EL (cell line): ENCODE measurements at places on chromosomes 3 and 15.

- peak; percentile 93 for DNase-seq
Measured at GRCh38 chr3:111695636-111696117, 100.5 kb upstream of the ZBED2 start.

GRCh38 chr3:100113723-100114412 lies 433 bp downstream of the FILIP1L start:
- no peak for DNase-seq

DNA sequence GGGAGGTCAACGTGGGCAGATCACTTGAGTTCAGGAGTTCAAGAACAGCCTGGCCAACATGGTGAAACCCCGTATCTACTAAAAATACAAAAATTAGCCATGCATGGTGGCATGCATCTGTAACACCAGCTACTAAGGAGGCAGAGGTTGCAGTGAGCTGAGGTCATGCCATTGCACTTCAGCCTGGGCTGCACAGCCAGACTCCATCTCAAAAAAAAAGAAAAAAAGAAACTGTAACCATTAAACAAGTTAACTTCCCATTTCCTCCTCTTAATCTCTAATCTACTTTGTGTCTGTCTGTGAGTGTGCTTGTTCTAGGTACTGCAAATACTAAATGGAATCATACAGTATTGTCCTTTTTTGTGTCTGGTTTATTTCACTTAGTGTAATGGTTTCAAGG lies 2.7 kb downstream of the RBM6 start:
- no peak for DNase-seq

DNA sequence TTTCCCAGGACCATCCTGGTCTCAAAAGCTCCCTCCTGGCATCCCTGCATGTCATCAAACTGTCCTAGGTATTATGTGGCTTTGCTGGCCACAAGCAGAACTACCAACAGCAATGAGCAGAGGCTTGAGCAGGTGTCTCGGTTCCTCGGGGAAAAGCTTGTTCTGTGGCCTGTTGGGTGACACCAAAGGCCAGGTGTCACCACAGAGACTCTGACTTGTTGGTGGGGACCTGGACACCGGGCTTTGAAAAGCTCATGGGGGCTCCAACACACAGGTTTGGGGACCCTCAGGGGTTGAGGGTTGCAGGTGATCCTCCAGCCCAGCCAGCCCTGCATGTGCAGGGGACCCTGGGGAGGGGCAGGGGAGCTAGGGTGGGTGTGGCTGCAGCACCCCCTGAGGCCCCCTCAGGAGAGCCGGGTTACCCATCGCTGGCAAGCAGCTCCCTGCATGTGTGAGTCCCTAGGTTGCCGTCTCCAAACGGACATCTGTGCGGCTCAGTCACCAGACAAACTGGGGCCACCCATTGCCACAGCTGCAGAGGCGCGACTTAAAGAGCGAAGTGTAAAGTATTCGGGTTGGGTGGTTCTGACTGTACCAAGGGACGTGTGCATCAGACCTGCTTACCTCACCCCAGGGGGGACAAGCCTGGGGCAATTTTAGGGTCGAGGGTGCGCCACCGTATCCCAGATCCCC lies 140.1 kb downstream of the CHSY1 start:
- DNase-seq: no peak

GRCh38 chr3:175059788-175060187 lies 200.7 kb downstream of the NAALADL2 start:
- no peak for DNase-seq

DNA sequence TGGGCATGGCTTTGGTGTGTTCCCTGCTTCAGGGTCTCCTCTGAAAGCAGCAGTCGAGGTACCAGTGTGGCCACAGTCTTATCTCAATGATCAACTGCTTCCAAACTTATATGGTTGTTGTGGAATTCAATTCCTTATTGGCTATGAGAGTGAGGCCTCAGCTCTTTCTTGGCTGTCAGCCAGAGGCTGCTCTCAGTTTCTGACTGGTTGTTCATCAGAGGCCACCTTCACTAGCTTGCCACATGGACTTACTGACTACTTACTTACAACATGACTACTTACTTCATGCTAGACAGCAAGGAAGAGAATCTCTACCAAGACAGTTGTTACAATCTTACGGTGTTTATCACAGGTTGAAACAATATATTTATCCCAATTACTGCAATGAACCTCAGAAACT lies 789.2 kb downstream of the DIPK2A start:
- no peak for DNase-seq

GRCh38 chr15:31021067-31021665 lies 29.7 kb upstream of the MTMR10 start:
- no peak for DNase-seq

- no peak for DNase-seq
Measured at GRCh38 chr15:78750566-78750965, 60.7 kb downstream of the ADAMTS7 start.

DNA sequence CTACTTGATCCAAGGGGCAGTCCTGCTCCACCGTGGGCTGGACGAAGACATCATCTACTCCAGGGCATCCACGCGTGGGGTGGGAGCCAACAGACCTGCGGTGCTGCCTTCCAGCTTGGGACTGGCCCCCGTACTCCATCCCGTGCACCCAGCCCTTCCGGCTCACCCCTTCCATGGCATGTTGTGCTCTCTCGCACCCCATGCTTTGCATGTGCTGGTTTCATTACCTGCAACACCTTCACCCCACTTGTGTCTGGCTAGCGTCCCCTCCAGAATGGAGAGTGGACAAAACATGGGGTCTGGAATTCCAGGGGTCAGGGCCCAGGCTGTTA lies 30.2 kb downstream of the SEMA7A start:
- DNase-seq: no peak

GRCh38 chr3:79172241-79172640 lies 595.6 kb downstream of the ROBO1 start:
- DNase-seq: peak; percentile 41

GRCh38 chr3:124033360-124034015 lies 41.6 kb upstream of the ROPN1 start:
- DNase-seq: no peak

DNA sequence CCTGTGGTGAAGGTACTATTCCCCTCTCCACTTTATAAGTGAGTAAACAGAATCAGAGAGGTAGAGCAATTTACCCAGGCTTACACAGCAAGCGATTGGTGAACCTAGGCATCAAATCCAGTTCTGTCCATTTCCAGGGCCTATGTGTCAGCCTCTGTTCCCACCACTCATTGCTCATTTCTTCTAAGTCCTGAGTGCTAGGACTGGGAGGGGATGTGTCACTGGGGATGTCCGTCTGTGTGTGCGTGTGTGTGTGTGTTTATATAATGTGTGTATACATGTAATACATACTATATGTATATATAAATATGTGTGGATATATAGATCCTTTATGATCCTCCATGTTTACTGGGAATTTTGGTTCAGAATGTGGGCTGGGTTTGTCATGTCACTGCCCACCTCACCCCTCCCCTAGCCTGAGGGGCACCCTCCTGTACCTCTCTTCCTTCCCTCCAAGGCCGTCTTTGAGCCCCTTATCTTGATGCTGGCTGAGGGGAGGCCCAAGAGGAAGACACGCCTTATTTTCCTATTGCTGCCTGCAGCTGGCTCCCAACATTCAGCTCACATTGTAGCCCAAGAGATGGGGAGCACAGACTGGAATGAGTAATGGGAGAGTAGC lies 2.1 kb downstream of the TMEM43 start:
- DNase-seq: no peak

GRCh38 chr3:121488628-121489027 lies 57.2 kb downstream of the POLQ start:
- no peak for DNase-seq

DNA sequence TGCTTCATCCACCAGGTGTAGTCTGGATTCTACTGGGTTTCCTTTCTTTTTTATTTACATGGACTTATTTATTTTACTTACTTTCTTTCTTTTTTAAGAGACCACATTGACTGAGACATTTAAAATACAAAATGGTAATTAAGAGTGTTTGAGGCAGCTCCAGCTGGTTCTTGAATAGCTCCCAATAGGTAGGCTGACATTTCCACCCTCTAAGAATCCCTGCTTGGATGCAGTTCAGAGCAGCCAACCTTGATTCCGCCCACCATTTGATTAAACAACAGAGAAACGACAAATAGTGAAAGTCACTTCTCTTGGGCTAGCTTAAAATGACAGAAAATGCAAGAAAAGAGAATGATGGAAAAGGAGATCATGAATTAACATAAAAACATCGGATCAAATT lies 270.5 kb downstream of the TUSC7 start:
- no peak for DNase-seq

DNA sequence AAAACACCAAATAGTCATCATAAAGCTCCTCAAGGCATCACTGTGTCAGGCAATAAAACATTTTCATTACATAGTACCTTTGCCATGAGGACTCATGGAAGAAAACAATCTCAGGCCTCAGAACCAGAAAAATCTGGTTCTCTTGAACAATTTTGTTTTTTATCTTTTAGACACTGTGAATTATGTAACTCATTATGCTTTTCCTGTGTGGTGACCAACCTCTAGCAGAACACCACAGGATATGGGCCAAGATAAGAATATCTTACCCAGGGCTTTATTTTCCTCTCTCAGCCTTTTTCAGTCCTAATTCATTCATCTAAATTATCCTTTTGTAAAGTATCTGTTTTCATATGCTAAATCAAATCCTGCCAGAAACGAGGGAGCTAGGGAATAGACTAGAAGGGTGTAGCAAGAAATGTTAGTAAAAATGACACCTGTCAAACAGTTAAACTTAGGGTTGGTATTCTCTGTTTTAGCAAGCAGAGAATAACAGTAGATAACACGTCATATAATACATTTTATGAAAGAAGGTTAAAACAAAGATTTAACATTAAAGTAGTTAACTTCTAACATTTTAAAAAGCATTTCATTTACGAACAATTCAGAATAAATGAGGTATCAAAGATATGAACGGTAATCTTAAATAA lies 111.1 kb downstream of the FBXL22 start:
- no peak for DNase-seq

DNA sequence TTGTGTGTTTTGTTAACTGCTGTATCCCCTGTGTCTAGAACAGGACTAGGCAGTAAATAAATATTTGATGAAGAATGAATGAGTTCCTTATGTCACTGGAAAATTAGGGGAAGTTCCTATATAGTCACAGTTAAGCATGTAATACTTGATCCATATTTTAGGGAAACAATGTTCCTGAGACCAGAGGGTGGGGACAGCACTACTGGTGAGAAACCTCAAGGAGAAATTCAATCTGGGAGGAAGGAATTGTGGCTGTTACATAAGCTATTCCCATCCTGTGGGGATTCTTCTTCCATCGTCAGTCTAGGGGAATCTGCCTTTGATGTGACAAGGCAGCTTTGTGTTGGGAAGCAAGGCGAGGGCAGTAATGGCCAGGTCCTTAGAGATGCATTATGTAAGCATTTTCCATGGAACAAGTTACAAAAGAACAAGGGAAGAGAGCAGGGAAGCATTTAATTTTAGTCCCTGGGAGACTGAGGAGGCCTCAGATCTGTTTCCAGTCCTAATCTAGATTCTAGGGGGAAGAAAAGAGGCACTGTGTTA lies 219.3 kb upstream of the TTC14 start:
- no peak for DNase-seq

GRCh38 chr3:8964436-8965370 lies 1.4 kb upstream of the RAD18 start:
- DNase-seq: peak; percentile 94

- peak; percentile 13 for DNase-seq
Measured at GRCh38 chr15:88202231-88202630, 54.3 kb downstream of the NTRK3 start.

GRCh38 chr15:40085266-40085665 lies 23.4 kb downstream of the BMF start:
- DNase-seq: no peak

DNA sequence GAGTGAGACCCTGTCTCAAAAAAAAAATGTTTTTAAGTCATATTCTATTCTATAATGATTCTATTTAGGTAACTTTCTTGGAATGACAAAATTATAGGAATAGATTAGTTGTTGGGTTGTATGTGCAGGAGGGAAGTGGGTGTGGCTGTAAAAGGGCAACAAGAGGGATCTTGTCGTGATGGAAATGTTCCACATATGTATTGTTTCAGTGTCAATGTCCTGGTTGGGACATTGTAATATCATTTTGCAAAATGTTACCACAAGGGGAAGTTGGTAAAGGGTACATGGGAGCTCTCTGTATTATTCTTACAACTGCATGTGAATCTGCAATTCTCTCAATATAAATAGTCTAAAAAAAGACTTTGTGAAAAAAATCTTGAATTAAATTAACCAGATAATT lies 14.3 kb upstream of the ABHD5 start:
- no peak for DNase-seq

GRCh38 chr3:194496217-194496919 lies 9.6 kb upstream of the ATP13A3 start:
- no peak for DNase-seq

DNA sequence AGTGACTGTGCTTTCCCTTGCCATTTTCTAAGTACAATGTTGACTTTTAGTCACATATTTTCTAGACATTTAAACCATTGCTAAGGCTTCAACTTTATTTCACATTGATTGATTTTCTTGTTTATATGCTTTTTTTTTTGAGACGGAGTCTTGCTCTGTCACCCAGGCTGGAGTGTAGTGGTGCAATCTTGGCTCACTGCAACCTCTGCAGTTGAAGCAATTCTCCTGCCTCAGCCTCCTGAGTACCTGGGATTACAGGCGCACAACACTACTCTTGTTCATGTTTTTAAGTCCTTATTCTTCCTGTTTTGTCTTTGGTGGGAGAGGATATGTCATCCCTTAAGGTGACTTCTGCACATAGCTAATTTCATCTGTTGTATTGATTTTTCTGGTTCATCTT lies 74.9 kb upstream of the LRRFIP2 start:
- DNase-seq: no peak

- DNase-seq: no peak
Measured at GRCh38 chr3:194760494-194761137, 74.9 kb downstream of the FAM43A start.

DNA sequence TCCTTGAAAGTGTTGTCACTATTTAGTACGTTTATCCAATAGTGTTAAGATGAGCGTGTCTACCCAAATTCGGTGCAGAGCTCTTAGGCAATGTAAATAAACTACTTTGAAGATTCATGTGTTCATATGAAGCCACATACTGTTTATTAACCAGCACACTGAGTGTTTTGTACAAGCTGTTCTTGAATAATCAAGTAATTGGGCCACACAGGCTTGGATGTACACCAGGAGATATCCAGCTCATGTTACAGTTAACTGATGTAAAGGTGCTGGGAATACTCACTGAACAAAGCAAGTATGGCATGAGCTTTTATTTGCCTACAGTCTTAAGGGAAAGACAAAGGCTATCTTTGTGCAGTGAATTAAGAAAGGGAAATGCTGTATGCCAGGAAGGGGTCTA lies 632 bp upstream of the DHX36 start:
- no peak for DNase-seq

DNA sequence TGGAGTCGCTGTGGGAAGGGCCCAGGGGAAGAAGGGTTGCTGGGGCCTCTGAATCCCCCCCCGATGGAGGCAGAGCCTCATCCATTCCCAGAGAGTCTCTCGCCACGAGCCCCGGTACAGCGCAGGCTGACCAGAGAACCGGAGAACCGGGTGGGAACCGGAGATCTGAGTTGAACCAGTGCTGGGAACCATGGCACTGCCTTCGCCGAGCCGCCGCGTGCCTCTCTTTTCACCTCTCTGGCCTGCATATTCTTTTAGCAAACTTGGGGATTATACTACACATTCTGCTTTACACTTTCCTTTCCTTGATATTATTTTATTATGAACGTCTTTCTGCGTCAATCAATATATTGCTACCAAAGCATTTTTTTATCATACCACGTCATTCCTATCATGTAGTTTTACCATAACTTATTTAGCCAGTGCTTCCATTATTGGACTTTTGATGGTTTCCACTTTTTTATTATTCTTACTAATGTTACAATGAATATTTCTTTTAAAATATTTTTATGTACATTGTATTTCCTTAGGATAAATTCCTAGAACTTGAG lies 7.2 kb downstream of the NRROS start:
- no peak for DNase-seq

- peak; percentile 83 for DNase-seq
Measured at GRCh38 chr15:99324082-99324620, 72.9 kb downstream of the LRRC28 start.
